ENCODE measurements at places on chromosomes 4 and X. TPM values are rescaled to one million over a fixed set of nuclear protein-coding genes. Genes with fewer than 3 reads are reported as not detected.

CPZ gene
- total RNA-seq: 0.30 TPM

LNX1 gene
- 1.8 TPM for total RNA-seq

GAGE13 gene
- total RNA-seq: not detected

CT47C1 gene
- not detected for total RNA-seq

DCLK2 gene
- total RNA-seq: 32.6 TPM

WDR17 gene
- total RNA-seq: 0.83 TPM

C4orf50 gene
- 0.03 TPM for total RNA-seq

XG gene
- 2.6 TPM for total RNA-seq

SSX2 gene
- not detected for total RNA-seq

TMEM192 gene
- total RNA-seq: 10.6 TPM

POF1B gene
- 3.7 TPM for total RNA-seq

SAT1 gene
- total RNA-seq: 156 TPM

CLNK gene
- total RNA-seq: not detected

KLB gene
- total RNA-seq: 0.05 TPM

MAP9 gene
- total RNA-seq: 9.3 TPM

MTTP gene
- 2.0 TPM for total RNA-seq

RASL11B gene
- 23.8 TPM for total RNA-seq

TMPRSS11B gene
- not detected for total RNA-seq

SSX3 gene
- total RNA-seq: not detected

ARX gene
- total RNA-seq: not detected

CBR4 gene
- total RNA-seq: 21.3 TPM

CXCL3 gene
- total RNA-seq: 0.43 TPM

PNPLA4 gene
- total RNA-seq: 43.8 TPM

RBM46 gene
- total RNA-seq: 0.13 TPM

AADAT gene
- 2.0 TPM for total RNA-seq

CXCR3 gene
- 0.13 TPM for total RNA-seq

FRMPD3 gene
- total RNA-seq: 0.05 TPM
